ENCODE measurements at places on chromosomes 1 and 21. TPM values are rescaled to one million over a fixed set of nuclear protein-coding genes. Genes with fewer than 3 reads are reported as not detected.

The TRIM67 gene
- total RNA-seq, result not detected

The SPSB1 gene
- 0.43 TPM for total RNA-seq

The ZNHIT6 gene
- total RNA-seq, result 27.8 TPM

The FMO5 gene
- total RNA-seq, result not detected

The TCEA3 gene
- 0.10 TPM for total RNA-seq

The CYP4X1 gene
- total RNA-seq, result not detected

The COL18A1 gene
- 18.5 TPM for total RNA-seq

- no peak overlapping the region for H3K27ac ChIP-seq
- no peaks in the 10 kb centered on the region for H3K27me3 ChIP-seq
- no peaks in the 10 kb centered on the region for H3K36me3 ChIP-seq
These were observed 5.3 kb upstream of the P3R3URF start for GRCh38 chr1:46181343-46182260.

DNA sequence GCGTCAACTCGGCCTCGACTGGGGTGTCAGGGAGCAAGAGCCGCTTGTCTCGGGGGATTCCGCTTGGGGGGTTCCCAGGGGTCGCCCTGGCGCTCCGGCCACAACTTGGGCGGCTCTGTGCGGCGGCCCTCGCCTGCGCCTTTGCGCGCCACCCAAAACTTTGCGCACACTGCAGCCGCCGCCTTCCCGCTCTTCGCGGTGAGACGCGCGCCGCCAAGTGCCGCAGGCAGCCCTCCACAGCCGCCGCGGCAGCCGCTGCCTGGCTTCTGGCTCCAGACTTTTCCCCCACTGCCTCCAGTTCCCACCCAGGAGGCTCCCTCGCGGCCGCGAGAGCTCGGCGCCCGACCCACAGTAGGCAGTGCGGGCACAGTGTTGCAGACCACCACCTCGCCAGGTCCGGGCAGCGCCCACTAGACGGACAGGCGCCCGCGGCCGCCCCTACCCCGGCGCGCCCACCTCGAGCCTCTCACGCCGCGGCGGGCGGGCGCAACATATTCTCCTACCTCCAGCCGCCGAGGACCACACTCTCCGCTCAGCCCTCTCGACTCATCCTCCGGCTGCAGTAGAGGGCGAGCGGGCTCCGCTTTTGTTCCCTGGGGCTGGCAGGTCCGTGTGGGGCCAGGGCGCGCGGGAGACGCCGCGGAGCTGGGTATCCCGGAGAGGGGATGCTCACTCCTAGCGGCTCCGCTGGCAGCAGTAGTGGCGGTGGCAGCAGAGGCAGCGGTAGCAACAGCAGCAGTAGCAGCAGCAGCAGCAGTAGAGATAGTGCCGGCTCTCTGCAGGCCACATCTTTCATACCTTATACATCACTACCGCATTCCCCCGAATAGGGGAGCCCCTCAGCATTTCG is 296.6 kb downstream of the OMA1 start:
- no peak for DNase-seq
- no peaks in the 10 kb centered on the region for H3K36me3 ChIP-seq
- no peaks in the 10 kb centered on the region for H3K27me3 ChIP-seq
- no peak overlapping the region for H3K27ac ChIP-seq
- no peak overlapping the region for H3K4me3 ChIP-seq

DNA sequence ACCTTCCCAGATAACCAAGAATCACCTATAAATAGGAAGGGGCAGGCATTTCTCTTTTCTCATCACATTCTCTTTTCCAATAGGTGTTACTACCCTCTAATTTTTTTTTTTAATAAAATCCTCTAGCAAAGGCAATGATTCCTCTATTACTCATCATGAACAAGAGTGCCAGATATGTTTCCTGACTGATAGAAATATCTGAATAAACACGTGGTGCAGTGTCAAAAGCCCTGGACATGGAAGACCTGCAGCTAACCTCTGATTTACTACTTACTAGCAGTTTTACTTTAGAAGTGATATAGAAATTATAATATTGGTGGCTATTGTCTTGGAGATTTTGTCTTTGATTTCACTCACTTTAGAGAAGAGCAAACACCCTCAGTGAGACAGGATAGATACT is 194.6 kb upstream of the SAMSN1 start:
- no peak overlapping the region for H3K27ac ChIP-seq
- no peak for DNase-seq
- H3K36me3 ChIP-seq, result no peaks in the 10 kb centered on the region
- no peak overlapping the region for H3K4me3 ChIP-seq

GRCh38 chr1:182071924-182072323 is 10.4 kb upstream of the ZNF648 start:
- no peaks in the 10 kb centered on the region for H3K27me3 ChIP-seq
- H3K27ac ChIP-seq, result no peak overlapping the region
- H3K4me1 ChIP-seq, result no peaks in the 10 kb centered on the region
- H3K4me3 ChIP-seq, result no peak overlapping the region

DNA sequence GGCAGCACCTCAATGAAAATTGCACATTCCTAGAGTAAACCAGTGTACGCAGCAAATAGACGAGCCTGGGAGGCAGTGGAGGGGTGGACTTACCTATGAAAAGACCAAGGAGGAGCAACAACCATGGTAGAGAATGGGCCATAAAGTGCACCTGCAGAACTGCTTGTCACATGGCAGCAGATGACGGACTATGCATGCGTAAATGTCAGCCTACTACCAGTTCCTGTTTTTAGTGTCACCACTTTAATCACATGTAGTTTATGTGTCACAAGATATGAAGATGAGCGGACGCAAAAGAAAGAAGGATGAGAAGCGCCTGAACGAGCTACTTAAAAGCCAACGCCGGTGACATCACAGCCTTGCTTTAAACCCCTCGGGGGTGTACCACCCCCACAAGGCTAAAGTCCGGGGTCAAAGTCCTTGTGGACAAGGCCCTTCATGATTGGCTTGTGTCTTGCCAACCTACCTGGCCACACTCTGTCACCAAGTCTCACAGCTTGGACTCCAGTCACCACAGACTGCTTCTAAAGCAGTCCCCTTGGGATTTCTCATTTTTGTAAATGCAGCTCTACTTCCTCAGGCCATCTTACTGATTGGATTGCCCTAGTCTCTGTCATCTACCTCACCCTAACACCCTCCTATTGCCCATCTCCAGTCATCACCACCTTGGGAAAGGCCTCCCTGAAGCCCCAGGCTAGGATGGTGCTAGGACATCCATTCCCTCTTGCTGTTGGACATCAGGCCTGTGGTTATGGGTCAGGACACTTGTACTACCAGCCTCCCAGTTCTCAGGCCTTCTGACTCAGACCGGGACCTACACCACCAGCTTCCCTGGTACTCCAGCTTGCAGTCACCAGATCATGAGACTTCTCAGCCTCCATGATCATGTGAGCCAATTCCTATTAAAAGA is 6.0 kb upstream of the LY9 start:
- no peaks in the 10 kb centered on the region for H3K27me3 ChIP-seq
- no peaks in the 10 kb centered on the region for H3K4me1 ChIP-seq
- H3K4me3 ChIP-seq, result no peak overlapping the region
- H3K36me3 ChIP-seq, result no peaks in the 10 kb centered on the region
- DNase-seq, result no peak
- no peak overlapping the region for H3K27ac ChIP-seq

GRCh38 chr1:27047914-27048313 is 35.3 kb upstream of the TENT5B start:
- no peak overlapping the region for H3K27ac ChIP-seq
- DNase-seq, result no peak
- H3K4me3 ChIP-seq, result no peak overlapping the region
- no peaks in the 10 kb centered on the region for H3K27me3 ChIP-seq

DNA sequence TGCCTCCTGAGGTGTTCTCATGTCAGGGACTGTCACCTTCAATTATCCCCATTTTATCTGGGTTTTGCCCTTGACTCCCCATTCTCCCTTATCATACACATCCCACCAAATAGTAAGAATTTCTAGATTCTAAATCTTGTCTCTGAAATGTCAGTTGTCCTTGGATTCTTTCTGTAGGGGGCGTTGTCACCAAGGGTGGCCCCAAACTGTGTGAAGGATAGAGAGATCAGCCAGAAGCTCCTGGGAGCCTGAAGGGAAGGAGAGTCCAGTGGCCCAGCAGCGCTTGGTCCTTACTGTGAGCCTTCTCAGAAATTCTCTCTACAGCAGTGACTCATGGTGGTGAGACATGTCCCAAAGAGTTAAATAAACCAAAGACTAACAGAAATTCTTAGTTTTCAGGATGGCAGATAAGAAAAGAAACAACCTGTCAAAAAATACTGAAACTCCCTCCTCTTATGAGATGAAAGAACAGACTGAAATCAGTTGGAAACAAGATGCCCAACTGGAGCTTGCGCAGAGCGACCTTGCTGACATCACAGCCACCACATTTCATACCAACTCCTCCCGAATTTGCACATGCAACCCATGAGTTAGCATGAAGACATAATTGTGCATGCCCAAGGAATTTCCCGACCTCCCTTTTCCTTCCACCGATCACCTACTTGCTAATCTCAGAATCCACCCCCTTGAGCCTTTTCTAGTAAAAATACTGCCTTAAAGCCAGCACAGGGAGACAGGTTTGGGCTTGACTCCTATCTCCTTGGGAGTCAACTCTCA is 109.8 kb downstream of the ELAVL4 start:
- H3K27ac ChIP-seq, result no peak overlapping the region
- peaks cover 4% of the 10 kb centered on the region for H3K27me3 ChIP-seq
- no peak overlapping the region for H3K4me3 ChIP-seq
- no peak for DNase-seq

- H3K4me3 ChIP-seq, result no peak overlapping the region
- peak; percentile 41 for DNase-seq
- H3K27me3 ChIP-seq, result peaks cover 16% of the 10 kb centered on the region
- H3K27ac ChIP-seq, result no peak overlapping the region
- H3K36me3 ChIP-seq, result no peaks in the 10 kb centered on the region
- H3K4me1 ChIP-seq, result no peaks in the 10 kb centered on the region
These were observed 21.8 kb downstream of the MMEL1 start for GRCh38 chr1:2611031-2611501.

DNA sequence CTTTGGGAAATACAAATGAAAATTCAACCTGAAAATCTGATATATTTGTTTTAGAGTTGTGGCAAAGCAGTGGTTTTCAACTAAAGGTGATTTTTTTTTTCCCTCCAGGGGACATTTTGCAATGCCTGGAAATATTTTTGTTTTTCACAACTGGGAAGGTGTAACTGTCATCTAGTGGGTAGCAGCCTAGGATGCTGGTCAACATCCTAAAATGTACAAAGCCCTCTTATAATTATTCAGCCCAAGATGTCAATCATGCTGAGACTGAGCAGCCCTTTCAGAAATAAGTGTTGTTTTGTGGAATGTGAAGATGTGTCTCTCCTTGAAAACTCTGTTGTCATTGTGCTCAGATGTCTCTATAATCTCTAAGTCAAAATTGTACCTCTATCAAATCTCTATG is 95.2 kb upstream of the NCAM2 start:
- DNase-seq, result no peak
- H3K4me1 ChIP-seq, result no peaks in the 10 kb centered on the region
- no peaks in the 10 kb centered on the region for H3K36me3 ChIP-seq
- H3K4me3 ChIP-seq, result no peak overlapping the region
- no peaks in the 10 kb centered on the region for H3K27me3 ChIP-seq
- no peak overlapping the region for H3K27ac ChIP-seq

GRCh38 chr1:158686111-158687009 is at the start of gene SPTA1:
TSS of gene SPTA1 (minus strand) at chr1:158686715. CDS start at chr1:158686517, 198 bp downstream.
- no peak for DNase-seq
- no peak within 1 kb of the TSS for H3K4me3 ChIP-seq
- no peaks in the 10 kb centered on the region for H3K4me1 ChIP-seq
- H3K36me3 ChIP-seq, result no peaks in the 10 kb centered on the region

GRCh38 chr1:94579876-94580294 is 38.3 kb upstream of the F3 start:
- peak overlapping the region; percentile 38 for H3K4me3 ChIP-seq
- no peaks in the 10 kb centered on the region for H3K36me3 ChIP-seq
- H3K4me1 ChIP-seq, result peaks cover 10% of the 10 kb centered on the region
- peak overlapping the region; percentile 70 for H3K27ac ChIP-seq
- H3K27me3 ChIP-seq, result no peaks in the 10 kb centered on the region
- peak; percentile 91 for DNase-seq

DNA sequence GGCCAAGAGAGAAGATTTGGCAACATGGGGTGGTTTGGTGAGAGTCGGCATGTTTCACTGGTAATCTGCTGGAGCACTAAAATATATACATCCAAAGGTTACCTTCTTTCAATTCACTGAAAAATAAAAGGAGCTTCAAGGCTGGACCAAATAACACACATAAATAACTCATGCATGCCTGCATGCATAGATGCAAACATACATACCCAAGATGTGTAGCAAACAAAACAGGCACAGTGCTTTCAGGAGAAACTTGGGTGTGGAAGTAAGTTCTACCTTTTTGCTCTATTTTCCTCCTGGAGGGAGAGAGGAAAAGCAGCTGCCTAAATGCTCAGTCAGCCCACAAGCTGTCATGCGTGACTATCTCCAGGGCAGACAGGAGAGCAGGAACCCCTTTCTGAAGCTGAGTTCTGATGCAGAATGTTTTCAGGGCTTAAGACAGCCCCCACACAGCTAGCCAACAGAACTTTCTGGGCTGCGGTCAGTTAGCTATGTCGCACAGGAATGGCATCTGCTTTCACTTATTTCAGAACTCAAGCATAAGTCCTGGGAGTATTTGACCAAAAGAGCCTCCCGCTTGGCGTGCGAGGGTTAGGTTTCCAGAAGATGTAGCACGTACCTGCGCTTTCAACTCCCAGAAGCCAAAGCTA is 166.2 kb downstream of the TOMM20 start:
- DNase-seq, result peak; percentile 88
- peaks cover 25% of the 10 kb centered on the region for H3K4me1 ChIP-seq
- H3K27ac ChIP-seq, result peak overlapping the region; percentile 87
